ENCODE measurements at places on chromosomes 13 and 19. TPM values are rescaled to one million over a fixed set of nuclear protein-coding genes. Genes with fewer than 3 reads are reported as not detected.

FCAR gene
- not detected for polyA plus RNA-seq

ZNF837 gene
- not detected for polyA plus RNA-seq

MBD3L2 gene
- not detected for polyA plus RNA-seq

PCDH17 gene
- polyA plus RNA-seq, result 7.0 TPM

SLC7A9 gene
- polyA plus RNA-seq, result 0.48 TPM

PBX4 gene
- polyA plus RNA-seq, result 6.3 TPM

CEACAM7 gene
- not detected for polyA plus RNA-seq

PRTN3 gene
- 1.4 TPM for polyA plus RNA-seq

TLE6 gene
- polyA plus RNA-seq, result 0.74 TPM

SLC25A41 gene
- polyA plus RNA-seq, result 0.42 TPM

SULT2A1 gene
- not detected for polyA plus RNA-seq

SHISA7 gene
- polyA plus RNA-seq, result 1.1 TPM

ZNF548 gene
- 20.3 TPM for polyA plus RNA-seq
